ENCODE measurements at places on chromosomes 3 and 15. TPM values are rescaled to one million over a fixed set of nuclear protein-coding genes. Genes with fewer than 3 reads are reported as not detected.

ARGFX gene
- not detected for total RNA-seq

EIF4A2 gene
- total RNA-seq: 366 TPM

AMIGO3 gene
- 0.16 TPM for total RNA-seq

NPAP1 gene
- not detected for total RNA-seq

GOLGA8S gene
- total RNA-seq: not detected
